ENCODE measurements at places on chromosomes 12 and 14.

GRCh38 chr12:92062539-92063493, 82.8 kb downstream of the BTG1 start:
- DNase-seq, result no peak

DNA sequence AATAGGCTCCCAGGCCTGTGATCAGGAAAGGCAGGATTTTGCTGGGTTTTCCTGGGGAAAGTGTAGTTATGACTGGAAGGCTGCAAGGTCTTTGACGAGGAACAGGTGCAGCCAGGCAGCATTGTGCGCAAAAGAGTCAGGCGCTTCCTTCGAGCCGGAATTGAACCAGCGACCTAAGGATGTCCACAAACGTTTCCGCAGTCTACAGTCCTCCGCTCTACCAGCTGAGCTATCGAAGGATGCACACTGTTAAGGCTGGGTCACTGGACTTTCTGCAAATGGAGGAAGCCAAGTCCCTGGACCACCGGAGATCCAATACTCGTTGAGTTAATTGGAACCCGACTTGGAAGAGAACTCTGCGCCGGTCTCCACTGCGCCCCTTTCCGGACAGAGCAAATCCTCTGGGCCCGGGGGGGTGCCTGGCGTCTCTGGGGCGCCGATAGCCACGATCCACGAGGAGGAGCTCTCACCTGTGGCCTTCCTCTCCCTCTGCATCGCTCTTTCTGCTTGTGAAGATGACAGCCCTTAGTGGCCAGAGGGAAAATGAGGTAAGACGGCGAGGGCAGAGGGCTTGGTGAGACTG, 18.4 kb upstream of the OR6S1 start:
- DNase-seq, result no peak

DNA sequence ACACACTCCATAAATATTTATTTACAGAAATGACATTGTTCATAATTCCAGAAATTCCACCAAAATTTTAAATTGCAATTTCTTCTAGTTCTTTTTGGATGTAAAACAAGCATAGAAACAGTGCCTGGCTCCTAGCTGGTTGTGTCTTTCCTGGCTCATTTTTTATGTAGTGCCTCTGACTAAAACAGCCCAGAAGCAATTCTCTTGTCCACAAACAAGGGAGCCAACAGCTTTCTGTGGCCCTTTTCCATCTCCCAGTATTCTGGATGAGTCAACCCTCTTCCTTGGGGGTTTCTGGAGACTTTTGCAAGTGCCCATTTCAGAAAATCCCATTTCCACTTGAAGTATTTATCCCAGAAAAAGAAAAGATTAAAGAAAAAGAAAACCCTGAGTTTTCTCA, 141.4 kb downstream of the PHLDA1 start:
- DNase-seq, result no peak

- DNase-seq, result no peak
Measured at GRCh38 chr14:90979515-90979914, 80.9 kb downstream of the RPS6KA5 start.
